Activated CD8-positive, alpha-beta T cell treated with anti-CD3 and anti-CD28 coated beads for 36 hours (primary cell): ENCODE measurements at places on chromosomes 4 and X. TPM values are rescaled to one million over a fixed set of nuclear protein-coding genes. Genes with fewer than 3 reads are reported as not detected.

DNA sequence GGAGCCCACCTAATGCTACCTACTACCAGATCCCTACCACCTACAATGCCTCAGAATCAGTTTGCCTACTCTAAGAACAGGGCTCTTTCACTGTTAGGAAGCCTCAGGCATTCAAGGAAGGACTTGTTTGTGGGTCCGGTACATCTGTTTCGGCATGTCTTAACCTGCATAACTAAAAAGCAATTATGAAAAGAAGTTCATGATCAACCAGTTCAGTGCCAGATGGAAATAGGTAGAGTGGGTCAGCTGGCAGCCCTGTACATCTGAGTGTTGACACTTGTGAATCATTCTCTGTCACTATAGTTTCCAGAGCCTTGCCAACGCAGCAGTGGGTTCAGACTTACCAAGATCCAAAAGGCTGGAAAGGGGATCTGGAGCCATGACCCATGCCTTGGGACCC is 3.3 kb downstream of the TMEM185A start:
- DNase-seq, result no peak
- H3K4me1 ChIP-seq, result peaks cover 60% of the 10 kb centered on the region
- no peaks in the 10 kb centered on the region for H3K36me3 ChIP-seq
- no peaks in the 10 kb centered on the region for H3K27me3 ChIP-seq
- H3K4me3 ChIP-seq, result no peak overlapping the region
- no peak overlapping the region for H3K27ac ChIP-seq

Gene PCSK1N
- total RNA-seq, result 1.4 TPM

- no peaks in the 10 kb centered on the region for H3K27me3 ChIP-seq
- no peak for DNase-seq
- no peak overlapping the region for H3K4me3 ChIP-seq
- H3K36me3 ChIP-seq, result peaks cover 11% of the 10 kb centered on the region
Measured at GRCh38 chr4:8495803-8496202, 55.2 kb downstream of the TRMT44 start.

DNA sequence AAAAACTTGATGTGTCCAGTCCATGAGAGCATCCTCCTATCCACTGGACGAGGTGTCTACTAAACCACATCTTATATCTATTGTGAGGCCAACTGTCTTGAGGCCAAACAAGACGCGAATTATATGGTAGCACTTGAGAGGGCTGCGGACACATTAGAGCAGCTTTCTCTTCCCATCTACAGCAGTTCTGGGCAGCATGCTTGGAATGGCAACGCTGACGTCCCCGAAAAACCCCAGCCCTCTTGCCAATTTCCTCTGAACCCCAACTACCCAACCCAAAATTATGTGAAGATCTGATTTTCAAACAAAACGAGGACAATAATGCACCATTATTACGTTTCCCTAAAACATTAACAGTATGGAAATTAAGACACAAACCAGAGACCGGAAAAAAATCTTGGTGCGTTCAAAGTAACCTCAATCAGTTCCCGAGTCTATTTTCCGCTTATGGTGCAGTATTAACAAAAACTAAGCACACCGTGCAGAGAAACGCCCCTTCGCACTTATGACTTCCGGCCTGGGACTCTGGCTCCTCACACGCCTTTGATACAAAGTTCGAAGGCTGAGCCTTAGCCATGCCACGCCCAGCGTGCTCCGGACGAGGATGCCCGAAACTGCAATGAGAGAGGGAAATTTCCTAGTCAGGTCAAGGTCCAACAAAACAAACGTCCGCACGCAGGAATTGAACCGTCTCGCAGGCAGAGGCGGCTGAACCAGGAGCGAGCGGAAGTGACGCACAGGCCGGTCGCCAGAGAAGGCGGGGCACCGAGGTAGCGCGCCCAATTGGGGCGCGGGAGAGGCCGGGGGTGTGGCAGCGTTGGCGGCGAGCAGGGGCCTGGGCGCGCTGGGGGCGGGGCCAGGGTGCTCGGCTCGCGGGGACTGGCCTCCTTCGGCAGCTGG is 458 bp upstream of the AP1AR start:
- DNase-seq, result peak; percentile 98
- H3K27me3 ChIP-seq, result peaks cover 3% of the 10 kb centered on the region
- peak overlapping the region; percentile 93 for H3K4me3 ChIP-seq
- H3K4me1 ChIP-seq, result peaks cover 34% of the 10 kb centered on the region
- H3K27ac ChIP-seq, result peak overlapping the region; percentile 95

Gene PAK3
- total RNA-seq, result 0.07 TPM

Gene SLC34A2
- total RNA-seq, result not detected

DNA sequence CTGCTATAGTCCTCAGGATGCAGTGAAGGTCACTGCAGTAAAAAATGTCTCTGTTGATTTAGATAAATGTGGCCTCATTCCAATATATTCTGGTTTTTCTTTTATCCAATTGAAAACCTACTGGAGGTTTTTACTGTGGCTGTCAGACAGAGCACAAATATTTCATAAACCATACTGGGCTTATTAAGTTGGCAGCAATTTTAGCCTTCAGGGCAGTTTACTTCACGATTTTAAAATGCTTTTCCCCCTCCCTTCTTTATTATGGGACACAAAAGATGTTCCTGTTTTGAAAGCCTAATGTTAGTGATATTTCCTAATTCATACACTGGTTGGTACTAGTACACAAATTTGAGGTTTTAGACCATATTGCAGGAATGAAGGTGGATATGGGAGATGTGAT is 939.4 kb downstream of the C4orf33 start:
- H3K4me1 ChIP-seq, result no peaks in the 10 kb centered on the region
- H3K36me3 ChIP-seq, result no peaks in the 10 kb centered on the region

DNA sequence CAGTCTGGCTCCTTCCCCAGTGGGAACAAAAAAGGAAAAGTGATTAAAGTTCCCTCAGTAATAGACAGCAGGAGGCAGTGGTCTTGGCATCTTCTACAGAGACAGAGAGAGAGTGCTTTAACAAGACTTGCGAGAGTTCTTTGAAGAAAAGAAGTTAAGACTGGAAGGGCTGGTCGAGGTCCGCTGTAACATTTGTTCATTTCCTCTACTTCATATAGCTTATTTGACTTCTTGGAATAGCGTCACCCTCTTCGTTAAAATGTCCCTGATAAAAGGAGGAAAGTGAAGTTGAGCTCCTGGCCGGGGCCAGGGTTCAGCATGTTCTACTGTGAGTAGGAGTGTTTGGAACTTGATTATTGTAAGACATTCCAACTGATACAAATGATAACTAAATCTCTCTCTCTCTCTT is 179.8 kb downstream of the SLIT2 start:
- H3K36me3 ChIP-seq, result no peaks in the 10 kb centered on the region
- H3K4me3 ChIP-seq, result no peak overlapping the region
- H3K27ac ChIP-seq, result no peak overlapping the region

DNA sequence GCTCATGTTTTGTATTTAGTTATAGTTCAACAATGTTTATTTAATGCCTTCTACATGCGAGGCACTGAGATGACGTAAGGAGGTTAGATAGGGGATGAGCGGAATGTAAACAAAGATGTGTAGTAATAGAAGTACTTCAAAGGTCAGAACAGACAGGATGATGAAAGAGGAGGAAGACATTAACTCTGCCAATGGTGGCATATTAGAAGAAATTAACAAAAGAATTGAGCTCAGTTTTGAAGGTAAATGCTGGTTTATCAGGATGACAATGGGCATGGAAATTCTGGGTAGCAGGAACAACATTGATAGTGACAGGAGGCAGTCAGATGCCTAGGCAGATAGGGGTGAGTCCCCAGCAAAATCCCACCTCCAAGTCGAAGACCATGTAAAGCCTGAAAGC is 62.3 kb upstream of the PGRMC2 start:
- no peak overlapping the region for H3K4me3 ChIP-seq
- no peak for DNase-seq
- H3K4me1 ChIP-seq, result no peaks in the 10 kb centered on the region

DNA sequence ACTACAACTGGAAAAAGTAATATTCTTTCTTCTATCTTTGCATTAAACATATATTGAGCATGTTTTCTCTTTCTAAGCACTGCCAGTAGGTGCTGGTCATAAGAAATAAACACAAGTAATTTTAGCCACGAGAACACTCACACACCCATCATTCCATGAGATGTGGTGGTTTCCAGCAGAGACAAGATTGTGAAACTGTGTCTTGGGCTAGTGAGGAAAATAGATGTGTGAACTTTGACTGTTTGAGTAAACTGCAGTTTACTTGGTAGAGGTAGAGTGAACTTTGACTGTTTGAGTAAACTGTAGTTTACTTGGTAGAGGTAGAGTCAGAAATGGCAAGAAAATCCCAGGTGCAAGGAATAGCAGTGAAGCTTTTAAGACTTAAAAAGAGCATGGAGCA is 300.9 kb upstream of the HS3ST1 start:
- H3K36me3 ChIP-seq, result no peaks in the 10 kb centered on the region
- no peak for DNase-seq
- no peak overlapping the region for H3K4me3 ChIP-seq
- H3K4me1 ChIP-seq, result no peaks in the 10 kb centered on the region
- H3K27me3 ChIP-seq, result no peaks in the 10 kb centered on the region

- H3K4me3 ChIP-seq, result no peak overlapping the region
- no peaks in the 10 kb centered on the region for H3K27me3 ChIP-seq
- DNase-seq, result no peak
- peaks cover 18% of the 10 kb centered on the region for H3K36me3 ChIP-seq
Measured at GRCh38 chr4:40303751-40304150, 31.4 kb upstream of the CHRNA9 start.

DNA sequence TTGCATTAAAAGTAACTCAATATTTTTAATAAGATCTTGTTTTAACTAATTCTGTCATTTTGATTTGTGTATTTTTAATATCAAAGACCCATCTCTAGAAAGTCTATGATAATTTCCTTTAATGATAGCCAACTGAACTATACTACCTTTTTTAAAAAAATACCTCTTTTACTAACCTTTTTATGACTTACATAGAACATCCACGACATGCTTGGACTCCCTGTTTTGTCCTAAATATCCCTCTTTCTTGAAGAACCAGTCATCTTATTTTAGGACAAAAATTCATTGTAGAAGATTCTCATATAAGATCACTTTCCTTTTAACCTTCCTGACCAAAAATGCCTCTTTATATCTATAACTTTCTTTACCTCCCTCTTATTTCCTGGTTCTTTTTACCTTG is 76.8 kb upstream of the GC start:
- DNase-seq, result no peak
- H3K36me3 ChIP-seq, result no peaks in the 10 kb centered on the region
- no peaks in the 10 kb centered on the region for H3K27me3 ChIP-seq
- no peak overlapping the region for H3K27ac ChIP-seq
- no peaks in the 10 kb centered on the region for H3K4me1 ChIP-seq

Gene PABPC4L
- total RNA-seq, result not detected

DNA sequence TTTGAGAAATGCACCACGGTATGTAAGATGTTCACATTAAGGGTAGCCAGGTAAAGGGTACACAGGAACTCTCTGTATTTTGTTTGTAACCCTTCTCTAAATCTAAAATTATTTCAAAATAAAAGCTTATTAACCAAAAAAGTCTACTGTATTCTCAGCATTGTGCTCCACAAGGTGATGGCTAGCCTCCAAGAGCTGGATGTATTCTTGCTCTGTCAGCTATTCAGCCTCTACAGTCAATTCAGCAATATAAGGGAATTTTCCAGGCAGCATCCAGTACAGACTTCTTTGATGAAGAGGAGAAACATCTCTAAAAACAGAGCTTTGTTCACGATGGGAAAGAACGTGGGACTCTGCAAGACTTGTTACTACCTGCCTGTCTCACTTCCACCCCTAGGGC is 63.5 kb upstream of the MAOA start:
- no peak for DNase-seq
- H3K4me1 ChIP-seq, result peaks cover 6% of the 10 kb centered on the region
- H3K4me3 ChIP-seq, result no peak overlapping the region
- no peaks in the 10 kb centered on the region for H3K36me3 ChIP-seq
- no peak overlapping the region for H3K27ac ChIP-seq

DNA sequence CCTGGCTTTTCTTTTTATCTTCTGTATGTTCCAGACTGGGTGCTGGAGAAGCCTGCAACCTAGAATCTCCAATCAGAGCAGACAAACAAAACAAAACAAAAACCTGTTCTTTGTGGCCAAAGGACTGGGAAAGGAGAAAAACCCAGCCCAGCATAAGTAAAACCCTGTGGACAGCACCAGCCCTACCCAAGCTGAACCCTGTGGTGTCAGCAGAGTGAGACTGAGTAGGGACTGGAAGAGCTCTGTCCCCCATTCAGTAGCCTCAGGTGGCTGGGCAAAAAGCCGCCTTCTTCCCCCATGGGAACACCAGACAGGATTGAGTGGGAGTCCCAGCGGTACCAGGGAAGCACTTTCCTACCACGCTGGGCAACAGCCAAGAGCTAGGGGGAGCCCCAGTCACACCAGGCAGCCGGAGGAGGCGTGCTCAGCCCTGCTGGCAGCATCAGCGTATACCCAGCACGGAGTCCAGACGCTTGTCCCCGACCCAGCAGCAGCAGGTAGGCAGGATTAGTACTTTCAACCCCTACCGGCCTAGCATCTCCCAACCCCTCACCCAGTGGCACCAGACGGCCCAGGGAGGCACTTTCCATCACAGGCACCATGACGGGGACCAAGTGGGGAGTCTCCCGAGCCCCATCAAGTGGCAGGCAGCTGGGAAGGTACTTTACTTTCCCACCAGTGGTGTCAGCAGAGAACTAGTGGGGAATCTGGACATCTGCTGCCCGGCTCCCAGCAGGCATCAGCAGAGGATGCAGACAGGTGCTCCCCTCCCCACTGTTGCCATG is 8.6 kb upstream of the JADE3 start:
- H3K27ac ChIP-seq, result no peak overlapping the region
- H3K27me3 ChIP-seq, result no peaks in the 10 kb centered on the region
- peak; percentile 57 for DNase-seq
- peak overlapping the region; percentile 48 for H3K4me3 ChIP-seq
- H3K4me1 ChIP-seq, result no peaks in the 10 kb centered on the region
- no peaks in the 10 kb centered on the region for H3K36me3 ChIP-seq

- H3K27ac ChIP-seq, result no peak overlapping the region
- H3K36me3 ChIP-seq, result peaks cover 22% of the 10 kb centered on the region
- H3K4me1 ChIP-seq, result peaks cover 38% of the 10 kb centered on the region
- no peaks in the 10 kb centered on the region for H3K27me3 ChIP-seq
- no peak overlapping the region for H3K4me3 ChIP-seq
Measured at GRCh38 chr4:98573791-98574190, 84.6 kb downstream of the TSPAN5 start.

DNA sequence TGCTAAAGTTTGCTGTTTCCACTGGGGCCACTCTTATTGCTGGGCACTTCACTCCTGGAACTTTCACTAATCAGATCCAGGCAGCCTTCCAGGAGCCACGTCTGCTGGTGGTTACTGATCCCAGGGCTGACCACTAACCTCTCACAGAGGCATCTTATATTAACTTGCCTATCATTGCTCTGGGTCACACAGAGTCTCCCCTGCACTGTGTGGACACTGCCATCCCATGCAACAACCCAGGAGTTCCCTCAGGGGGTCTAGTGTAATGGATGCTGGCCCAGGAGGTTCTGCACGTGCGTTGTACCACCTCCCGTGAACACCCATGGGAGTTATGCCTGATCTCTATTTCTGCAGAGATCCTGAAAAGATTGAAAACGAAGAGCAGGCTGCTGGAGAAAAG is 41.8 kb upstream of the IQSEC2 start:
- H3K4me3 ChIP-seq, result no peak overlapping the region
- DNase-seq, result no peak
- H3K27ac ChIP-seq, result no peak overlapping the region
- no peaks in the 10 kb centered on the region for H3K36me3 ChIP-seq

Gene CXXC4
- total RNA-seq, result not detected
